DND-41 (cell line): ENCODE measurements at places on chromosomes 2 and 18.

DNA sequence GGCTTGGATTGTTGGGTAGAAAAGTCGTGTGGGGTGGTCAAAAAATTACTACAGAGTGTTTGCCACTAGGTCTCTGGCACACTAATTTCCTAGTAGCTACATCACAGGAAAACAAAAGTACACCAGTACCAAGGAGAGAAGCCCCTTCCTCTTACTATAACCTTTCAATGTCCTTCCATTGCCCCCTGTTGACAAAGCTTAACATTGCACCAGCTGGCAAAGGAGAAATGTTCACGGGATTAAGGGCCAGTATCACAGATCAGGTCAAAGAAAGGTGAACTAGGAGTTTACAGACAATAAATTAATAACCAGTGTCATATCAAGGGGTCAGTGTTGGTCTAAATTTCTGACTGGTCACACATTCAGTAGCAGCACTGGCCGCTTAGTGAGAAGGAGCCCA is 1139.6 kb upstream of the FAM98A start:
- no peak for DNase-seq

DNA sequence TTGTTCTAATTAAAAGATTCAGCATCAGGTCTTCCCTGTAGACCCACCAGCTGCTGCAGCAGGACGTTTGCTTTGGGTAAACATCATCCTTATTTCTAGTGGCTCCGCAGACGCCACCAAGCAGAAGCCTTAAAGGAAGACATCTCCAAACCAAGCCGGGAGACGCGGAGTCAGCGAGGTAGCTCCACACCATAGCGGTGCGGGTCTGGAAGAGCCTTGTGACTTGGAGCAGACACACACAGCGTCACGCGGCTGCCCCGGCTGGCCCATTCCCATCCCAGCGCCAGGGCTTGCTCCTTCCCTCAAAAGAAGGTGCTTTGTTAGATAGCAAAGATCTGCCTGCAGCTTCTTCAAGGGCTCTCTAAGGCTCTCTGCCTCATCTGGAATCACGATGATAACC is 236.5 kb downstream of the GBX2 start:
- no peak for DNase-seq

- DNase-seq, result no peak
Observed at GRCh38 chr2:188833799-188834198, 140.4 kb upstream of the COL3A1 start.

GRCh38 chr2:120338015-120338414 is 7.9 kb upstream of the INHBB start:
- DNase-seq, result no peak

DNA sequence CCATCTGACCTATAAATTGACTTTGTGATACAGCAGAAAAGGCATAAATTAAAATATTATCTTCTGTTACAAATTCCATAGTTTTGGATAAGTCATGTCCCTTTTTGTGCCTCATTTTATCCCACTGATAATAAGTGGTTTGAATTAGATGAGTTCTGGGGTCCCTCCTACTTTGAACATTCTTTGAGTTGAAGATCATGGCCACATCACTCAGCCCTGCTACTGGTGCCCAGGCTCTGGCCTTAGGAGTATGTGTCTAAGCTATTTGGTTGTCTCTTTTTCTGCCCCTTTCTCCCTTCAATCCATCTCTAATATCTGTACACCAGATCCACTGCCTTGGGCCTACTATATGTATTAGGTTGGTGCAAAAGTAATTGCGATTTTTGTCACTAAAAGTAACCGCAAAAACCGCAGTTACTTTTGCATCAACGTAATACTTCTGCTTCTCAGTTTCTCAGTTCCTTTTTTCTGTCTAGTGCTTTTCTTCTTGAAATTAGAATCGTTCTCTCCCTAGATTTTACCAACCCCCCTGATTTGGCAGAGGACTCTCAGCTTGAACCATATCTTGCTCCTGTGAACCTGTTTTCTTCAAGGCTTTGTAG is 362.5 kb upstream of the TNP1 start:
- no peak for DNase-seq

GRCh38 chr2:30899516-30900054 is 92.3 kb upstream of the CAPN13 start:
- DNase-seq, result no peak

GRCh38 chr2:3341336-3341735 is 36.3 kb downstream of the EIPR1 start:
- DNase-seq, result no peak

GRCh38 chr2:49241501-49241900 is 87.2 kb upstream of the FSHR start:
- no peak for DNase-seq

DNA sequence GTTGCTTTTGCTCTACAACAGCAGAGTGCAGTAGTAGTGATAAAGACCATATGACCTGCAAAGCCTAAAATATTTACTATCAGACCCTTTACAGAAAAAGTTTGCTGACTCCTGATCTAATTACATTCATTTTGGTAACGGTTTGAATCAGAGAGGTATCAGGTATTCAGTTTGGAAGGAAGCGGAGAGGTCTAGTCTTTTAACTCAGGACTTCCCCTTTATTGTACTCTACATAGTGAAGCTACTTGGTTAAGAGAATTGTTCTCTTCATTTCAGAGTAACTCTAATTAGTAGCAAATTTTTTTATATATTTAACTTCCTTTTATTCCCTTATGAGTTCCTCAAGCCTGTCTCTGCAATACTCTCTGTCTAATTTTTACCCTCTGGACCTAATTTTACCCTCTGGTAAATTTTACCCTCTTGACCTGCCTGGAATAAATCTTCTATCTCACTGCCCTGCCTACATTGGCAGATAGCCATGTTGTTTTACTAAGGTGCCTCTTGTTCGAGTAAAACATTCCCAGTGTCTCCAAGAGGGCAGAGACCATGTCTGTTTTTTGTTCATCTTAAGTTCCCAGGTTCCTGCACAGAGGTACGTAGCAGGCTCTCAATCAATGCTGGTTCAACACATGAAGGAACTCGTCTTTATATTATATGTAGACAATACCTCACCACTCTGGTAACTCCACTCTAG is 170.6 kb downstream of the DNAH6 start:
- DNase-seq, result no peak

GRCh38 chr2:33229646-33230045 is 246.8 kb upstream of the RASGRP3 start:
- DNase-seq, result no peak

- peak; percentile 21 for DNase-seq
Observed at GRCh38 chr18:80246445-80247392, 595 bp downstream of the PARD6G start.

- no peak for DNase-seq
Observed at GRCh38 chr18:13273800-13274199, 55.2 kb downstream of the LDLRAD4 start.

- no peak for DNase-seq
Observed at GRCh38 chr2:62996534-62997186, 54.0 kb upstream of the OTX1 start.

GRCh38 chr2:198639580-198639979 is 818.2 kb downstream of the SATB2 start:
- DNase-seq, result no peak

DNA sequence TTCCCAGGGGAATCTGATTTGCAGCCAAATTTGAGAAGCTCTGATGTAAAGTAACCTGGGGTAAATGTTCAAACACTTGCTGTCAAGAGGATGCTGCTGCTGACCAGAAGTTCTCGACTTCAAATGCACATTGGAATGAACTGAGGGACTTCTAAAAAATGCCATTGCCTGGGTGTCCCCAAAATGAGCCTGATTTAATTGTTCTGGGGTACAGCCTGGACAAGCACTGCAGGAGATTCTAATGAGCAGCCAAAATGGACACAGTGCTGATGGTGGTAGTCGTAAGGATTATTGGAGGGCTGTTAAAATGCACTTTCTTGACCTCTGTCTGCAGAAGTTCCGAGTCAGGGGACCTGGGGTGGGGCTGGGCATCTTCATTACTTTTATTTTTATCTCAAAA is 49.5 kb downstream of the LIPG start:
- no peak for DNase-seq

DNA sequence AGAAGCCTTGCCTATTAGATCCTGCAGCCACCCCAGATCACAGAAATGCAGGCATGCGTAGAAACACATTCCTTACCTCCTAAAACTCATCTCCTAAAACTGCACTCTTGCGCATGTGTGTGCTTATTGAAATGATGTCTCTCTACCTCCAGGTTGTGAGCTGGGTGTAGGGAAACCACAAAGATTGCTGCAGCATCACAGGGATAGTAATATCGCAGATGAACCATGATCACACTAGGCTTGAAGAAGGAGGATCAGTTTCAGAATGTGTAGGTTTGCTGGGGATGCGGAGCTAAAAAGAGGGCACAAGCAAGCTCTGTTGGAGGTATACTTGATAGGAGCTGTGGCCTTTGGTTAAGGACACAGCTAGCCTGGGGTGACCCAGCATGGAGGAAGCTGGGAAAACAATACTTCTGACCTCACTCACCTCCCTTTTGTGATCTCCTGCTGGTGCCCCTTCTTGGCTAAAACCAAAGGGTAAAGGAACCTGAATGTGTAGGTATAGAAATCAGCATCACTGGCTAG is 118.8 kb downstream of the SETBP1 start:
- DNase-seq, result no peak
